Activated CD8-positive, alpha-beta T cell treated with anti-CD3 and anti-CD28 coated beads for 36 hours (primary cell): ENCODE measurements at places on chromosomes 5 and 9. TPM values are rescaled to one million over a fixed set of nuclear protein-coding genes. Genes with fewer than 3 reads are reported as not detected.

The SH3PXD2B gene
- 0.47 TPM for total RNA-seq

The EQTN gene
- not detected for total RNA-seq

GRCh38 chr5:127987354-127988145 lies 96.0 kb upstream of the SLC12A2 start:
- no peak overlapping the region for H3K4me3 ChIP-seq
- no peak for DNase-seq
- H3K27ac ChIP-seq, result no peak overlapping the region
- no peaks in the 10 kb centered on the region for H3K4me1 ChIP-seq
- H3K27me3 ChIP-seq, result no peaks in the 10 kb centered on the region
- peaks cover 11% of the 10 kb centered on the region for H3K36me3 ChIP-seq

DNA sequence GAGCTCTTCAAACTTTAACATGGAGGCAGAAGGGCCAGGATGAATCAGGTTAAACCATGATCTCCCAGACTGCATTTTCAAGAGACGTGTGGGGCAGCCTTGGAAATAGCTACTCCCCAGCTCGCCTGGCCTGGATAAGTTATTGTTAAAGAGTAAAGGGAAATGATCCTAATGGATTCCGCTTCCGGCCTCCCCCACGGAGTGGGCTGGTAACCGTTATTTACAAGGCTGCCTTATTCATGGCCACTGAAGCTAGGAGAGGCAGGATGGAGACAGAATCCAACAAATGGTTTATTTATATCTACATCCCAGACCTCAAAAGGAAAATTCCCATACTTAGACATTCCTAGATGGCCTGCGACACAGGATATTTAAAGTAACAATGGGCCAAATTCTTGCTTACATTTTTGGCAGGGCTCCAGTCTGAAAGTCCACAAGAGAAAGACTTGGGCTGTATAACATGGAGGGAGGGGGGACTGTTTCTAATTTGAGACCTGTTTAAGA lies 27.9 kb downstream of the SPRY4 start:
- no peak overlapping the region for H3K4me3 ChIP-seq
- no peak overlapping the region for H3K27ac ChIP-seq
- H3K36me3 ChIP-seq, result no peaks in the 10 kb centered on the region
- H3K27me3 ChIP-seq, result no peaks in the 10 kb centered on the region
- H3K4me1 ChIP-seq, result no peaks in the 10 kb centered on the region

GRCh38 chr5:149045089-149045460 lies 17.8 kb downstream of the SH3TC2 start:
- no peaks in the 10 kb centered on the region for H3K4me1 ChIP-seq
- no peaks in the 10 kb centered on the region for H3K36me3 ChIP-seq
- H3K4me3 ChIP-seq, result no peak overlapping the region
- peaks cover 2% of the 10 kb centered on the region for H3K27me3 ChIP-seq
- no peak overlapping the region for H3K27ac ChIP-seq
